ENCODE measurements at places on chromosomes 2 and 18.

DNA sequence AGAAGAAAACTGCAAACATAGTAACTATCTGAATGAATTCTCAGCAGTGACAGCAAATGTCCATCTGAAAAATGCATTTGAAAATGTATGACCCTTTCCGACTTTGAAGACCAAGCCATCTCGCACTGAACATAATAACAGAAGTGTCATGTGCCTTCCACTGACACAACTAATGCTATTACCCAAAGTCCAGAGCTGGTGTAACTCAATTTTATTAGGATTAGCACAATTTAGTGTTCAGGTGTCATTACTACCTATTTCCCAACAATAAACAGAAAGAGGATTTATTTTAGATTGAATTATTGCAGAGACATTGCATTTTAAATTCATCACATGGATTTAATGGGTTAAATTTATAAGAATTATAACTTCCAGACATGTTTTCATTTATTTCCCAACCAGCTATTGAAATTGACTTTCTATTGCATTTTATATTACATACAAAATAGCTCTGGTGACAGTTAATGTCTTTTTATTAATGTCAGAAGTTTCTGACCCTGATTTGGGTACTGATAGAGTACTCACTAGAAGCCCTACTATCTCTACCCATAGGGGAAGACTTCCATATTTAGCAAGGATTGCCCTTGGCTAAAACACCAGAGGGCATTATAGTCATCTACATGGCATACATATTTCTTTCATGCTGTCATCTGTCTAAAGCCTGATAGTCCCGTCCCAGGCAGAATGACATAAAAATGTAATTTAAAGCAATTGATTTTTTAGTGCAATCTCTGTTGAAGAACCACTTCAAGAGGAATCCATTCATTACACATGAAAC lies 7.0 kb upstream of the STK39 start:
- DNase-seq, result no peak

- no peak for DNase-seq
These were observed 17.4 kb downstream of the FBLN7 start for GRCh38 chr2:112155331-112156151.

- no peak for DNase-seq
These were observed 50.0 kb downstream of the MC4R start for GRCh38 chr18:60322591-60322990.

DNA sequence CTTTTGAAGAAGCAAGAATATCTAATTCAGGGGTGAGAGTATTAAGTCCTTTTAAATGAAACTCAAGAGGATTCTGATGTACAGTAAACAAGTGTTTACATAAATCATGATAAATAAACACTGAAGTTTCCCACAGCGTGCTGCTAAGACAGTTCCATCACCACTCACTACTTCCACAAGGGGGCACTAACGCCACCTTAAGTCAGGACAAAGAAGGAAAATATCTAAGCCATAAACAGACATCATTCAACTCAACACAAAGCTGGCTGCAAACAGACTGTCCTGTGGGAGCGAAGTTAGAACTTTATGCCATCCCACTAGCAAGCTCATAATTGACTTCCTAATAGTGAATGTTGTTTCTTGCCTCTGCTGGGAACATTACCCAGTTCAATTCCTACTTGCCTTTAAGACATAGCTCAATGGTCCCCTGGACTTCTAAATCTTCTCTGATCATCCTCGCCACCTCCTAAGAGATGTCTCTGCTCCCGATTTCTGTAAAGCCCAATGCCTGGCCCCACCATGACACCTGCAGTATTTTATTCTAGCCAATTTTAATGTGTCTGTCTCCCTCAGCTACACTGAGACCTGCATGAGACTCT lies 36.5 kb downstream of the MRPL44 start:
- DNase-seq, result peak; percentile 14

DNA sequence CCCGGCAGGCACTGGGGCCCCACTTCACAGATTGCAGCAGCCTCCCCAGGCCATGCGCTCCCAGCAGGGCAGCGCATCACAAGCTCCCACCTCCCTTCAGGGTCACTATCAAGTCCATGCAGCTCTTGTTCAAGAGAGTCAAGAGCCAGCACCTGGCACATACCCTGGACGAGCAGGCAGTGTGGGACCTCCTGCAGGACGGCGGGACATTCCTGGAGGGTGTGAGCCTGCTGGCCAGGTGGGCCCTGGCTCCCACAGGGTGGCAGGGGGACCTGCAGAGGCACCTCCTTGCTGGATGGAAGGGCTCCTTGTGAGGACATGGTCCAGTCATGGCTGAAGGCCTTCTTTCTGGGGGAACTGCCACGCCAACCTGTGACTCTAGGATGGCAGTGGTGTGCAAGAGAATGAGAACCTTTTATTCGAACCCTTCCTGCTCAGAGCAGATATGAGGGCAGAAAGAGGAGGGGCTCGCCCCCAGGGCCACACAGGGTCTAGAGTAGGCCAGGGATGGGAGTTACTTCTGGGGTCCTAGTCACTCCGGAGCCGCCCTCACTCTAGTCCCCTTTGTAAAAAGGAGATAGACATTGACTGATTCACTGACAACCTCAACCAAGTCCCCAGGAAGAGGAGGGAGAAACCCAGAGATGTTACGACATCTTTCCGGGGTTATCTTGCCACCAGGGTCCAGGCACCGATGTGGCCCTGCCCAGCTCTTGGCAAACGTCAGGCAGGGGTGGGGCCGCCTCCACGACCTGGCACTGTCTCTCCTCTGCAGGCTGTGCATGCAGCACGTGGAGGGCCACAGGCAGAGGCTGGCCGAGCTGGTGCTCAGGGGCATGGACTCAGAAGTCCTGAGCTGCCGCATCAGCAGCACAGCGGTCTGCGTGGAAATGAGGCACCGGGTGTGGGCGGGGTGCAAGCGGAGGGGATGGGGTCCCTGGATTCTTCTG lies 31.3 kb downstream of the HJURP start:
- DNase-seq, result no peak

All from activated CD8-positive, alpha-beta memory T cell treated with anti-CD3 and anti-CD28 coated beads for 48 hours (primary cell).